Occipital lobe (tissue), 3 donors: ENCODE measurements at places on chromosomes 1 and 21. TPM values are rescaled to one million over a fixed set of nuclear protein-coding genes. Genes with fewer than 3 reads are reported as not detected.

DNA sequence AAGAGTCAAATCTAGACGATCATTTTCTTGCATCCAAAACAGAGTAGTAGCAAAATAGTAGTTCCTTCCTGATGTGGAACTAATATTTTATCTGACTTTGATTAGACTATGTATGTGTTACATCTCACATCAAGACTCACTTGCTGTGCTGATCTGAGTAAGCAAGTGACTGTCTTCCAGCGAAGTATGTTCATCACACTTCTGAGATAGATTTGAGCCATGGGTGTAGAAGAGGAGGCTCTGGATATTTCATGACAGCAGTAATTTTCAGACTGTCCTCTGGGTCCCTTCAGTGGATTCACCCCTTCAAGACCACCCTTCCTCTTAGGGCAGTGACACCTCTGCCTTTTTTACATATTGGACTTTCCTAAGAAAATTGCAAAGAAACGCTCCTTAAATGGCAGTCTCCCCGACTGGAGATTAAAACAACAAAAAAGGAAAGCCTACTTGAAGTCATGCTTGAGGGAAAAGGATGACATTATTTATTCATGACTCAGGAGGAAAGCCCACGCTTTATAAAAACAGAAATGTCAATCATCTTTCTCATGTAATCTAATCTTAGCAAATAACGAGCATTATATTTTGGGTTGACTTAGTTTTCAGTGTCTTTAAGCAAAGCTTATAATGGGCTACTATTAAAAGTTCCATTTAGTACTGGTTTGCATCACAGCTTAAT, 22.8 kb downstream of the ATP1B1 start:
- no peak for DNase-seq

GRCh38 chr1:179251675-179252074, 22.2 kb upstream of the ABL2 start:
- no peak for DNase-seq

GRCh38 chr1:167716000-167716271, 5.8 kb upstream of the MPZL1 start:
- no peak for DNase-seq

- no peak for DNase-seq
Measured at GRCh38 chr1:57551476-57551875, 127.6 kb upstream of the DAB1 start.

- DNase-seq, result no peak
Measured at GRCh38 chr1:223873044-223873443, 27.3 kb upstream of the TP53BP2 start.

DNA sequence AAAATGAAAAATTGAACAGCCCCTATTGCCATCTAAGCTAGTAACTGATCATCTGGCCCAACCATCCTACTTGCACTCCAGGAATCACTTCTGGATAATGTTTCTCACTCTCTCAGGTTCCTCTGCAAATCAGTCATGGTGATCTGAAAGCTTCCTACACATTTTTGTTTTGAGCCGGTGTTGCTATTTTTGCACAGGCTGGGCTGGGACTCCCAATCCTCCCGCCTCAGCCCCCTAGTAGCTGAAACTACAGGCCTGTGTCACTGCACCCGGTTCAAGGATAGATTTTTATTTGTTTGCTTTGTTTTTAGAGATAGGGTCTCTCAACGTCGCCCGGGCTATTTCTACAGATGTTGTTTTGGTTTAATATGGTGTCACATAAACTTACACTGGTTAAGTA, 40.5 kb upstream of the HMCN1 start:
- no peak for DNase-seq

DNA sequence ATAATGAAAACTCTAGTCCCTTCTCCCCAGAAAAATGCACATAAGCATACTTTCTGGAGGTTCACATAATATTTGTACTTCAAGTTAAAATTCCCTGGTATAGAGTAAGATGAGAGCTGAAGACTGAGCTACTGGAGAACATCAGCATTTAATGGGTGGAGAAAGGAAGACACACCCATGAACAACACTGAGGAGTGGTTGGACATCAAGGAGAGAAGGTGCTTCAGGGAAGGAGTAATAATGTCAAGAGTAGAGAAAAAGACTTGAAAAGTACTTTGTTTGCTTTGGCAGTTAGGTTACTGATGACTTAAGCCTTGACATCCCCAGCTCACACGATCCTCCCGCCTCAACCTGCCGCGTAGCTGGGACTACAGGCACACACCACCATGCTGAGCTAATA, 21.9 kb downstream of the PEA15 start:
- DNase-seq, result no peak

- DNase-seq, result no peak
Measured at GRCh38 chr1:18348354-18348753, 132.4 kb upstream of the KLHDC7A start.

DNA sequence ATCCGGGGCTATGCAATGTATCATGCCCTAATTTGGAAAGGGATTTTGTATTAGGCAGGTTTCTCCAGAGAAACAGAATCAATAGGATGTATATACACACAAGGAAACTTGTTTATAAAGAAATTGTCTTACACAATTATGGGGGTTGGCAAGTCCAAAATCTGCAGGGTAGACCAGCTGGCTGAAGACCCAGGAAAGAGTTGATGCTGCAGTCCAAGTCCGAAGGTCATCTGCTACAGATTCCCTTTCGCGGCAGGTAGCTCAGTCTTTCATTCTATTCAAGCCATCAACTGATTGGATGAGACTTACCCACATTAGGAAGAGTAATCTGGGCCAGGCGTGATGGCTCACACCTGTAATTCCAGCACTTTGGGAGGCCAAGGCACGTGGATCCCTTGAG, 54.6 kb upstream of the CXADR start:
- no peak for DNase-seq

GRCh38 chr1:146036965-146037646, 15.6 kb upstream of the HJV start:
- peak; percentile 59 for DNase-seq

DNA sequence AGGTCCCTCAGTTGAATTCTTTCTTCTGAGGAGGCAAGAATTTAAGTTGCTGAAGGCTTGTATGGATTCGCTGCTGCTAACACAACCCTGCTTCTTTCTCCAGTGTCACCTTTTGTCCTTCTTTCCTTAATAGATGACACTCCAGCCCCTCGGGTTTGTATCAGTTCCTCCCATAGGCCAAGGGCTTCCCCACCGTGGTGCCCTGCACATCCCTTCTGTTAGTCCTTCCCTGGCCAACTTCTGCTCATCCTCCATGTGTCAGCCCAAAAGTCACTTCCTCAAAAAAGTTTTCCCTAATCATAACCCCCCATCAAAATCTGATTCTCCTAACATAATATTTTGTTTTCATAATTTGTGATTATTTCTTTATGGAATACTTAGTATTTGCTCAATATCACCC, 190.4 kb downstream of the RHOU start:
- DNase-seq, result no peak

DNA sequence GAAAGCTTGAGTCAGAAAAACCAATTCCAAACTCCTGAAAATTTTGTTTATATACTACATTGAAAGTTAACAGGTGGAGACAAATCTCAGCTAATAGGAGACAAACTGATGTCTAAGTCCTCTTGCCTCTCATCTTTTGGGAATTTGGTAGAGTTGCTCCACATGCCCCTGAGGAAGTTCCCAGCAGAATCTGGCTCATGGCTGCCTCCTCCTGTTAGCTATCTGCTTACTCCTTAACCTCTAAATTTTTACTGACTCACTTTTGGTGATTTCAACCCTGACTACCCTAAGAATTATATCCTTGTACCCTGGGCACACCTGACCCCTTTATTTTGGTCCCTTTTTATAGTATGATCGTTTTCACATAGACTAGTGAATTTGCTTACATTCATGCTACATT, 633.7 kb upstream of the USP24 start:
- no peak for DNase-seq

- no peak for DNase-seq
Measured at GRCh38 chr21:31752967-31753366, 21.0 kb upstream of the SCAF4 start.

GRCh38 chr1:152539901-152540300, 25.6 kb downstream of the CRCT1 start:
- no peak for DNase-seq

DNA sequence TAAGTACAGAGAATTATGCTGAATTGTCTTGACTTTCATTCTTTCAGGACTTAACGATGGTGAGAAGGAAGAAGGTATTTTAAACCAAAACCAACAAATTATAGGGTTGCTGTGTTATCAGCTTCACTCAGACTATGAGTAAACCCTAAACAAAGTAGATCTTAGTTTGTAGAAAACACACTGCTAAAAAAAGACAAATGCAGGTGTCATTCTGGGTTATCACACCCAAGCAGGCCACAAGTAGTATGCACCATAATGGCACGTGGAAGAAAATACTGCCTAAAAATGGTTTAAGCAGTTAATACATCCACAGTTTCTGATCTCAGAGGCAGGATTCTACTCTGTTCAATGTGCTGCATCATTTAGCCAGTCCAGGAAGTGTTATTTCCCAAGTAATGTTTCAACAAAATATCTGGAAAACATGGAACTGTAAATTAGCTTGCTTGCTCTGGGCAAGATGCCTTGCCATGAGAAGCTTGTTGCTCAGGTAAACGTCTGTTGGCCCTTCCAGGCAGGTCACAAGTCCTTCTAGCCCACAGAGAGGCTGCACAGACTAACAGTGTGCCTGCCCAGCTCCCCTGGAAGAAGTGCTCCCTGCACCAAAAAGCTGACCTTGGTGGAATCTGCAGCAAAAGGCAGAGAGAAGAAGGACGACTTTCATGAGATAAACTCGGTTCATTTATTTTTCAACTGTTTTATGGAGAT, 4.1 kb downstream of the DIPK1A start:
- no peak for DNase-seq

MYCL gene
- total RNA-seq, result 12.5 TPM

SUSD4 gene
- total RNA-seq, result 11.2 TPM

DCST2 gene
- total RNA-seq, result 0.16 TPM

RSPO1 gene
- not detected for total RNA-seq

NLRP3 gene
- 1.4 TPM for total RNA-seq

FCRL1 gene
- 0.16 TPM for total RNA-seq

SRGAP2 gene
- 130 TPM for total RNA-seq

OR2L13 gene
- total RNA-seq, result 3.4 TPM

CHODL gene
- 1.4 TPM for total RNA-seq

CLCA2 gene
- under 0.01 TPM for total RNA-seq

VPS13D gene
- total RNA-seq, result 42.0 TPM

FCRL4 gene
- not detected for total RNA-seq
